Heart right ventricle (tissue), 16 donors: ENCODE measurements at places on chromosomes 1 and 21. TPM values are rescaled to one million over a fixed set of nuclear protein-coding genes. Genes with fewer than 3 reads are reported as not detected.
A peak's percentile ranks its signal among the peaks of the same experiment; 100 is the strongest.

PRAMEF2 gene
- total RNA-seq: not detected

OXCT2 gene
- 1.4 TPM for total RNA-seq

LIPI gene
- total RNA-seq: not detected

ZBTB21 gene
- 5.5 TPM for total RNA-seq

DNA sequence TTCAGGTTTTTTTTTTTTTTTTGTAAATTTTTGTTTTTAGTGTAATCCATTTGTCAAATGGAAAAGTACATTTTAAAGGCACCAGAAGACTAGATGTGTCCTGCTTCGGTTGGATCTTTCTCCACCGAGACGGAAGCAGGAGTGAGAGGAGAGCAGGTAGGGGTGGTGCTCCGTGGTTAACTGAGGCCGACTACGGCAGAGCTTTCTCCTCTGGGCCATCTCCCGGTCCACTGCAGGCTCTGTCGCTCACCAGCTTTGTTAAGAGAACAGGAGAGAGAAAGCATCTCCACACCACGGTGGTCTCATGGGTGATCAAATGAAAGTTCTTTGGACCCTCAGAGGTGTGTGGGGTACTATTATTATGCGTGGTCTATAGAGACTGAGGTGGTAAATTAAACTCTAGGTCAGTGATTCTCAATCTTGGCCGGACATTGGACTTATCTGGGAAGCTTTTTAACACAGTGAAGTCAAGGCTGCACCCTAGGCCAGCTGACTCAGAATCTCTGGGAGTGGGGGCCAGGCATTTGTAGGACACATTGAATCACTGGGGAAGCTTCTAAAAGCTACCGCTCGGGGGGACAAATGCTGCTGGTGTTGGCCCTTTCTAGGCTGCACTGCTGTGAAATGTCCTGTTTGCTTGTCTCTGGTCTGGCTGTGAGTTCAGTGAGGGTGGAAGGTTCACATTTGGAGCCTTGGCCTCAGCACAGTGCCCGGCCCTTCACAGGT is 25.0 kb downstream of the ABCA4 start:
- DNase-seq: peak; percentile 65
- peaks cover 60% of the 10 kb centered on the region for H3K4me1 ChIP-seq
- H3K4me3 ChIP-seq: no peak overlapping the region
- no peaks in the 10 kb centered on the region for H3K36me3 ChIP-seq
- H3K27me3 ChIP-seq: no peaks in the 10 kb centered on the region

- peaks cover 13% of the 10 kb centered on the region for H3K4me1 ChIP-seq
- H3K36me3 ChIP-seq: no peaks in the 10 kb centered on the region
- H3K4me3 ChIP-seq: no peak overlapping the region
- H3K27me3 ChIP-seq: no peaks in the 10 kb centered on the region
- H3K27ac ChIP-seq: no peak overlapping the region
Observed at GRCh38 chr1:158058237-158058985, 65.0 kb downstream of the KIRREL1 start.

OR2T33 gene
- total RNA-seq: not detected

DNA sequence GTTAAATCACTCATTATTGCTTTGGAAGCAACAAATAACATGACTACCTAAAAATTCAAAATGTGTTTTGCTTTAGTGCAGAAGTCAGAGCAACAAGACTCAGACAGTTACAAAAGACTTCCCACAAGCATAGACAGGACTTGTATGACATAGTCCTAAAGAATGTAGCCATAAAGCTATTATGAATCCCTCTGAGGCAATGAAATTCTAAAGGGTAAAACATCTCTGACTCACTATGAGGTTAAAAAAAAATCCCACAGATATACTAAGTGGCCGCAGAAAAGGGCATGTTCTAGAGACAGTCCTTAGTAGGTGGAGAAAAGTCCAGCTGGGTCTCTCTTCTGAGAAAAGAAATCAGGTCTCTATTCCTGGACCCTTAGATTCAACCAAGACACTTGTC is 4.9 kb downstream of the PRKAB2 start:
- no peak for DNase-seq
- no peak overlapping the region for H3K27ac ChIP-seq
- H3K4me3 ChIP-seq: no peak overlapping the region
- peaks cover 3% of the 10 kb centered on the region for H3K4me1 ChIP-seq
- H3K27me3 ChIP-seq: no peaks in the 10 kb centered on the region

C1orf74 gene
- total RNA-seq: 2.6 TPM

GRCh38 chr1:31127266-31127665 is 61.7 kb upstream of the PUM1 start:
- H3K4me3 ChIP-seq: no peak overlapping the region
- H3K4me1 ChIP-seq: no peaks in the 10 kb centered on the region
- no peak overlapping the region for H3K27ac ChIP-seq
- H3K36me3 ChIP-seq: no peaks in the 10 kb centered on the region
- DNase-seq: no peak

ZNF678 gene
- total RNA-seq: 3.7 TPM

DNA sequence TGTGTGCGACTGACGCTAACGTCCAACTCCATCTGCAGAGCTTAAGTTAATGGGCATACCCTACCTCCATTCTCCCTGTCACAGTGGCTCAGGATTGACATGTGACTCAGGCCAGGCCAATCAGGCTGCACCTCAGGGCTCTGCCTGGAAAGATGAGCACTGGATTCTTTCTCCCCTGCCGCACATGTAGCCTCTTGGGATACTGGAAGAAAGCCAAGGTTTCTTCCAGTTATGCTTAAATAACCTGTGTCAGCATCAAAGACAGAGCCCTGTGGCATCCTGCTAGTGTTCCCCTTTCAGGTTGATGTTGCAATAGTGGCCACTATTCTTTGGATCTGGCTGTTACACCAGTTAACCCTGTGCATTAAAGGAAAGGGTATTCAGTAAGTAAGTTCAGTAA is 55.0 kb upstream of the SYT6 start:
- no peak overlapping the region for H3K27ac ChIP-seq
- no peak overlapping the region for H3K4me3 ChIP-seq
- no peaks in the 10 kb centered on the region for H3K36me3 ChIP-seq
- no peaks in the 10 kb centered on the region for H3K4me1 ChIP-seq
- DNase-seq: no peak
- peaks cover 43% of the 10 kb centered on the region for H3K27me3 ChIP-seq

C4BPA gene
- total RNA-seq: not detected

- H3K27me3 ChIP-seq: peaks cover 20% of the 10 kb centered on the region
- H3K27ac ChIP-seq: no peak overlapping the region
- H3K4me3 ChIP-seq: no peak overlapping the region
- no peaks in the 10 kb centered on the region for H3K4me1 ChIP-seq
- DNase-seq: no peak
- no peaks in the 10 kb centered on the region for H3K36me3 ChIP-seq
Observed at GRCh38 chr1:53400761-53401674, 58.2 kb upstream of the DMRTB1 start.

DNA sequence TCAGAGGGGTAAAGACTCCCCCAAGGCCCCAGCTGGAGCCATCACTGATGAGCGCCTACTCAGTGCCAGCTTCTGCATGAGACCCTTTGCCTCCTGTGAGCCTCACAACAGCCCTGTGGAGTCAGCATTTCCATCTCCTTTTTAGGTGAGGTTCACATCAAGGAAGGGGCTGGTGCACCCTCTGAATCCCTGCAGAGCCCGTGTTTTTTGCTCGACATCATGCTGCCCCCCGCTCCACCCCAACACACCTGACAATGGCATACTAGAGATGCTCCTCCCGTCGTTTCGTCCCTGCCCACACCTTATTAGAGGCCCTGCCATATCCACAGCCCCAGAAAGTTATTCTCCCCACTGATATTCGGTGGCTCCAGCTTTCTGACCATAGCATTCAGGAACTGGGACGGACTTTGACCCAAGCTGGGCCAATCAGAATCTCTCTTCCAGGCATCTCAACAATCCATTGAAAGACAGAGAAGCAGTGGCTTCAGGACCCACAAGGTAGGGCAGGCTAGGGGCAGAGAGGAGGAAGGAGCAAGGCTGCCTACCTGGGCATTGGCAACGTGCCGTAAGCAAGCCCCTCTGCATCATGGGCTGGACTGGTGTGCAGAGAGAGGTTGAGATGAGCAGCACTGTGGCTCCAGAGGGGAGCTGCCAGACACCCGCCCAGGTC is 32.7 kb downstream of the EPHA10 start:
- no peak for DNase-seq
- H3K4me1 ChIP-seq: no peaks in the 10 kb centered on the region
- H3K4me3 ChIP-seq: no peak overlapping the region

NUF2 gene
- not detected for total RNA-seq

SMG5 gene
- total RNA-seq: 79.8 TPM

GRCh38 chr1:33712186-33712585 is 151.7 kb upstream of the HMGB4 start:
- H3K27ac ChIP-seq: no peak overlapping the region
- no peaks in the 10 kb centered on the region for H3K4me1 ChIP-seq
- no peak for DNase-seq
- H3K27me3 ChIP-seq: peaks cover 25% of the 10 kb centered on the region
- no peaks in the 10 kb centered on the region for H3K36me3 ChIP-seq

IVL gene
- total RNA-seq: not detected

- H3K27ac ChIP-seq: no peak overlapping the region
- peaks cover 15% of the 10 kb centered on the region for H3K4me1 ChIP-seq
- no peaks in the 10 kb centered on the region for H3K27me3 ChIP-seq
- H3K4me3 ChIP-seq: no peak overlapping the region
- H3K36me3 ChIP-seq: no peaks in the 10 kb centered on the region
- DNase-seq: peak; percentile 46
Observed at GRCh38 chr1:7470904-7471638, 300.0 kb upstream of the VAMP3 start.

DNA sequence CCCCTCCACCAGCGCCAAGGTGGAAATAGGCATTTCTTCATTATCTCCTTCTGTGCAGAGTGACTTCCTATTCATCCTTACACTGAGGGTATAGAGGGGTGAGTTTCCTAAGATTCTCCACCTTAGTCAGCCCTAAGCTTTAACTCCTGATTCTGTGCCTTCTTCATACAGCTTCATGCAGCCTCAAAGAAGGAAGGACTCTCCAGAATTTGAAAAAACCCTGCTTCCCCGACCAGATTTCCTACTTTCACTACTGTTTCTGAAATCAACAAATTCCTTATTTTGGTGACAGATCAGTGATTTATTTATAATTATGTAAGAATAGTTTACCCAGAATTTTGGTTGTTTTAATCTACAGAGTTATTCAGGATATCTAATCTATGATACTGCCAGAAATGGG is 28.6 kb downstream of the GFI1 start:
- no peak overlapping the region for H3K27ac ChIP-seq
- H3K27me3 ChIP-seq: no peaks in the 10 kb centered on the region
- no peak overlapping the region for H3K4me3 ChIP-seq
- no peak for DNase-seq
- no peaks in the 10 kb centered on the region for H3K36me3 ChIP-seq

- H3K27ac ChIP-seq: no peak overlapping the region
- no peak overlapping the region for H3K4me3 ChIP-seq
- no peaks in the 10 kb centered on the region for H3K36me3 ChIP-seq
- H3K4me1 ChIP-seq: peaks cover 6% of the 10 kb centered on the region
- no peaks in the 10 kb centered on the region for H3K27me3 ChIP-seq
Observed at GRCh38 chr1:186059311-186059710, 315.7 kb downstream of the TPR start.

KRTAP19-3 gene
- total RNA-seq: not detected

GRCh38 chr1:219495737-219496408 is 117.0 kb downstream of the ZC3H11B start:
- H3K27me3 ChIP-seq: no peaks in the 10 kb centered on the region
- no peak for DNase-seq
- H3K4me1 ChIP-seq: no peaks in the 10 kb centered on the region
- H3K36me3 ChIP-seq: no peaks in the 10 kb centered on the region
- H3K27ac ChIP-seq: no peak overlapping the region
